Foreskin keratinocyte (primary cell): ENCODE measurements at places on chromosomes 11 and 22. TPM values are rescaled to one million over a fixed set of nuclear protein-coding genes. Genes with fewer than 3 reads are reported as not detected.

GRCh38 chr11:26134053-26134452, 197.9 kb upstream of the ANO3 start:
- no peak for DNase-seq

DNA sequence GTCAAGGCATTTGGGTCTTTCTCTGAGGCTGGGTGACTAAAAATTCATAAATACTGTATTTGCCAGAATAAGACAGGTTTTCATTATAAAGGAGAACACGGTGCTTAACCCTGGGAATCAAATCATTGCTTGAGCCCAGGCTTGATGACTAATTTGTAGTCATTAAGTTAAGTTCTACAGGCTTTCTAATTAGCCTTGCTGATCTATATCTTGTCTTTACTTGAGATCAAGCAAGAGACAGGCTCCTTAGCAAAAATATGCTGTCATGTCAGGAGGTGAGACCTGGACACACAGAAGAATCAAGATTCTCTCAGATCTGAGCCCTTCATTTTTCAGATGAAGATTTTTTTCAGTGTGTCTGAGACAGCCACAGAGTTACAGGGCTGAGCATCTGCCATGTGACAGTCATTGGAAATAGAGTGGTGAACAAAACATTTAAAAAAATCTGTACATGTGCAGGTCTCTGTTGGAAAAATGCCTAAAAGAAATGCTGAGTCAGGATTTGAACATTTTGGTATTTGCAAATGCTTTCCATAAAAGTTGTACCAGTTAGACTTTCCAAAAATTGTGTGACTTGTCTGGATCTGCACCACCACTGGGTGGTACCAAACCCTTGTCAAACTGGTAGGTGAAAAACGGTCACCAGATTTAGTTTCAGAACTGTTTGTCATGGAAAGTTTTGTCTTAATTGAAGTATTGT, 14.6 kb downstream of the ACAT1 start:
- DNase-seq = peak; percentile 11

GRCh38 chr22:21939461-21939913, 13.2 kb downstream of the PPM1F start:
- DNase-seq = no peak

LRRC4C gene
- total RNA-seq = not detected in 2 replicates

- DNase-seq = no peak
Observed at GRCh38 chr22:18059094-18059417, 18.7 kb upstream of the PEX26 start.
